GOT3 (cell line): ENCODE measurements at places on chromosomes 3 and 15.

GRCh38 chr3:9949115-9949514 lies 3.1 kb downstream of the PRRT3 start:
- DNase-seq: no peak

DNA sequence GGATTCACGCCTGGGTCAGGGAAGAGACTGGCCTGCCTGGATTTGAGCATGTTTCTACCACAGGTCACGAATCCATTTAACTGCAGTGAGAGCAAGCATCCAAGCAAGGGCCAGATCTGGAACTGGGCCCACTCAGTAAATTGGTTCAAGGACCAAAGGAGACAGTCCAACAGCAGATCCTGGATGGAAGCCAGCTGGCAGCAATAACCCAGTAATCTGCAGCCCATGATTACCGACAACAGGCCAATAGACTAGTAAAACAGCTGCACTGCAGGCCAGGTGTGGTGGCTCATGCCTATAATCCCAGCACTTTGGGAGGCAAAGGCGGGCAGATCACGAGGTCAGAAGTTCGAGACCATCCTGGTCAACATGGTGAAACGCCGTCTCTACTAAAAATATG lies 11.8 kb downstream of the SAMD7 start:
- DNase-seq: no peak

DNA sequence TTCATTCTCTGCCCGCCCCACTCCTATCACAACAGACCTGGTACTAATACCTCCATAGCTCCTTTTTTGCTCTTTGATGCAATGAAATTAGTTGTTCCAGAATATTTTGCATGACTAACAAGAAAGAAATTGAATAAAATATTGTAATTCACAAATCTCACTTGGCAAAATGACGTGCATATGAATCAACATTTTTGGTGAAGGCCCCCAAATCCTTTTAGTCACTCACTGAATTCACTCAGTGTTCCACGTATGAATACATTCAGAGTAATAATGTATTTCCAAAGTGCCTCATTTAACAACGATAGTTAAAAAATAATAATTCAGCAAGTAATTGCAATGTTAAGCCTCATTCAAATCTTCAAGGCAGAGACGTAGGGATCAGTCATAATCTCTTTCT lies 148.6 kb upstream of the STRIT1 start:
- DNase-seq: no peak

DNA sequence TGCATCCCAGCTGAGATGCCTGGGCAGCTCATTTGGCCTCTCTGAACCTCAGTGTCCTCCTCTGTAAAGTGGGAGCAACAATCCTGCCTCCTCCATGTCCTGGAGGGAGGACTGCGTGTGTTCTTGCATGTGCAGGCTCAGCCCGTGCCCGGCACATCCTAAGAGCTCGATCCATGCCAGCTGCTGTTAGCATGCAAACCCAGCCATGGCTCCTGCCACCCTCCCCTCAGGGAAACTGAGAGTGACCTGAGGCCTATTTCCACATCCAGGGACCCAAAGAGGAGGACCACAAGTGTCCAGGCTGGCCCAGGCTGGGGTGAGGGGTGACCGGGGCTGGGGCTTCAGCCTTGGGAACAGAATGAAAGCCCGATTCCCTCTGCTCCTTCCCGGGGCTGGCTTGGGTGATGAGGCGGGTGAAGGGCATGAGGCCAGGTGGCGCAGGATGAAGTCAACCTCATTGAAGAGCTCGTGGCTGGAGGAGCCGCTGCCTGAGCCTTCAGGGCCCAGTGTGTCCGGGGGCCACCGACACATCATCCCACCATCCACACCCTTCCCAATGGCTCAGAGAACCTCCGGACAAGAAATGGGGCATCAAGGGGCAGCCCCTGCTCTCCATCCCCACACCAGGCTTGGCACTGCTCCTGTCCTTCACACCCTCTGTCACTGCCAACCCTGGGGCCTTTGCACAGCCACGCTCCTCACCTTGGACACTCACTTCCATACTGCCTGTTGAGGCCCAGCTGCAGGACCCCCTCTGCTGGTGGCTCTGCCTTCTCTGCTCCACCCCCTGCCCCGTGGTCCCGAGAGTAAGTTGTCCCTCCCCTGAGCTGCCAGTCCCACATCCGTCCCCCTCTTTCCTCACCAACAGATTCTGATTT lies 42.5 kb downstream of the ADAMTS7 start:
- DNase-seq: no peak

DNA sequence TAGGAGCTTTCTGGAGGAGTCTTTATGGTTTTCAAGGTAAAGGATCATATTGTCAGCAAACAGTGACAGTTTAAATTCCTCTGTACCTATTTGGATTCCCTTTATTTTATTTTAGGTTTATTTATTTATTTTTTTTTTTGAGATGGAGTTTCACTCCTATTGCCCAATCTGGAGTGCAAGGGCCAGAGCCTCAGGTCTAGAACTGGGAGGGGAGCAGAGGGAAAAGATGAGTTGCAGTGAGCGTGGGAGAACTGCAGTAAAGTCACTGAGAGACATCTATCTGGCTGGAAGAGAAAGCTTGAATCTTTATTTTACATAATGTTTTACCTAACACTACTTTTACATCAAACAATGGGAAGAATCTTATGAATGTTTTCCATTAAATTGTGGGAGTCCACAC lies 49.5 kb upstream of the GK5 start:
- DNase-seq: no peak

GRCh38 chr15:38050529-38051448 lies 116.3 kb downstream of the TMCO5A start:
- no peak for DNase-seq

- no peak for DNase-seq
These were observed 56.8 kb downstream of the NOX5 start for GRCh38 chr15:69071260-69071659.

GRCh38 chr3:164320962-164321361 lies 757.3 kb downstream of the SI start:
- DNase-seq: no peak

DNA sequence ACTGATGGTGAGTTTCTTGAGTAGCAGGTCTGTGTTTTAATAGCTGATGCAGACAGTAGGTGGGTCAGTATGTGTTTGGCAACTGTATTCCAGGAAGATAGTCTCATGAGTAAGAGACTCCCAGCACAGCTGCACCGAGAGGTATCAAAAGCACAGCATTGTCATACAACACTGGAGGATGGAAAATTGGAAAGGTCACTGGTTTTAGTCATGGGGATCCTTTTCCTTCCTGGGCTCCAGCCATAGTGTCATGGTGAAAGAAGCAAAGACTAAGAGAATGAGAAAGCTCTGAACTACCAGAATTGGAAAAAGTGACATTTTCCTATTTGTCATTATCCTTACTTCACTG lies 61.5 kb downstream of the P3H2 start:
- DNase-seq: no peak

DNA sequence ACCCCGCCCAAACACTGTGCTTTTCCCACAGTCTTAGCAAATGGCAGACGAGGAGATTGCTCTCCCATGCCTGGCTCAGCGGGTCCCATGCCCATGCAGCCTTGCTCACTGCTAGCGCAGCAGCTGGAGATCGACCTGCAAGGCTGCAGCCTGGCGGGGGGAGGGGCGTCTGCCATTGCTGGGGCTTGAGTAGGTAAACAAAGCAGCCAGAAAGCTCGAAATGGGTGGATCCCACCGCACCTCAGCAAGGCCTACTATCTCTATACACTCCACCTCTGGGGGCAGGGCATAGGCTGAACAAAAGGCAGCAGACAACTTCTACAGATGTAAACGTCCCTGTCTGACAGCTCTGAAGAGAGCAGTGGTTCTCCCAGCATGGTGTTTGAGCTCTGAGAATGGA lies 27.2 kb upstream of the WDR5B start:
- DNase-seq: no peak

- DNase-seq: no peak
These were observed 10.2 kb upstream of the CPOX start for GRCh38 chr3:98603580-98603979.

DNA sequence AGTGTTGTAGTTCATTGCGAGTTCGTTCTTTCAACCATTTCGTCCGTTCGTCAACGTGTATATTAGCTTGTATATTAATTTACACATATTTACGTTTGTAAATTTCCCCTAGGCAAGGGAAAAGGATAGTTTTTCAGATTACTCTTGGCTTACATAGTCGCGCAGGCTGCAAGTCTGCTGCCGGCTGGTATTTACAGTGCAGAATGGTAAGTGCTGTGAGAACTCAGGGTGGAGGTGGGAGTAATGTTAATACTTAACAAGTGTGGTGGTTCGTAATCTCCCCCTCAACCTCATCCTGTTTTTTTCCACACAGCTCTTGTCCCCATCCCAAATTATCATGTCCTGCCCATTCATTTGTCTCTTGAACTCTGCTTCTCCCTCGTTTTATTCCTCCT lies 766 bp downstream of the FAM98B start:
- no peak for DNase-seq
